Vagina (tissue), 2 donors: ENCODE measurements at places on chromosomes 11 and 22. TPM values are rescaled to one million over a fixed set of nuclear protein-coding genes. Genes with fewer than 3 reads are reported as not detected.

DNA sequence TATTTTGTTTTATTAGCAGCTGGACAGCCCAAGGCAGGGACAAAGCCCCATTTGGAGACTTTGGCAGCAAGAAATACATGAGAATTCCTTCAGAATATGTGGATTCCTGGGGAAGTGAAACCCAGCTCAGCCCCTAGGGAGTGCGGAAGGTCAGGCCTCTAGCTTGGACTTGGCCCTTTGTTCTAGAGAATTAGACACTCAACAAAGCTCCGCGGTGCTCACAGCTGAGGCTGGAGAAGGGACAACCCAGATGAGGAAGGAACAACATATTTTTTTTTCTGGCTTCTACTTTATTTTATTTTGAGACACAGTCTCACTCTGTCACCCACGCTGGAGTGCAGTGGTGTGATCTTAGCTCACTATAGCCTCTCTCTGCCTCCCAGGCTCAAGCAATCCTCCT, 44.7 kb upstream of the SEPTIN5 start:
- no peak overlapping the region for H3K4me3 ChIP-seq
- DNase-seq, result no peak
- H3K27ac ChIP-seq, result no peak overlapping the region

DTX4 gene
- total RNA-seq, result 8.1 TPM

RAPSN gene
- total RNA-seq, result not detected

TTC36 gene
- total RNA-seq, result not detected

LRP5 gene
- 42.5 TPM for total RNA-seq

DNA sequence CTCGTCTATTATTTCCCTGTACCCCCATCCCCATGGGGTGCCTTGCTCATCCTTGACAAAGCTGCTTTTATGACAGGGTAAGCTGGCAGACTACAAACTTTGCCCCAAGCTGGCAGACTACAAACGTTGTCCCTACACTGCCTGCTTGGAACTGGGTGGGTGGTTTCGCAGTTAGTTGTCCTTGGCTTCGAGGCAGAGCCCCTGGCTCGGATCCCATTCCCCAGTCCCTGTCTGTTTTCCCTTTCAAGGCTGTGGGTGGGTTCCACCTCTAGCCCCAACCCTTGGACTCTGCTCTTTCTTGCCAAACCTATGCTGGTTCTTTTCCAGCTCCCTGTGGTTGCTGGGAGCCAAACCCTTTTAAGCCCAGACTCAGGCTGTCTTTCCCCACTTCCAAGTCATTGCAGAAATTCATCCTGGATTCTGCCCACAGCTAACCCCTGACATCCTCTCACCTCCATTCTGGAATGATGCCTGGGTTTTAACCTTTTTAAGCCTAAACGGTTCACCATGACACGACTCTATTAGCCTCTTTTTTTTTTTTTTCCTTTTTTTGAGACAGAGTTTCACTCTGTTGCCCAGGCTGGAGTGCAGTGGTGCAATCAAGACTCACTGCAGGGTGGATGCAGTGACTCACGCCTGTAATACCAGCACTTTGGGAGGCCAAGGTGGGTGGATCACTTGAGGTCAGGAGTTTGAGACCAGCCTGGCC, 9.2 kb upstream of the RBM14 start:
- H3K4me3 ChIP-seq, result no peak overlapping the region
- H3K36me3 ChIP-seq, result peaks cover 8% of the 10 kb centered on the region
- H3K27ac ChIP-seq, result peak overlapping the region; percentile 43

SPI1 gene
- total RNA-seq, result 15.5 TPM

SPTY2D1 gene
- 23.8 TPM for total RNA-seq

DNA sequence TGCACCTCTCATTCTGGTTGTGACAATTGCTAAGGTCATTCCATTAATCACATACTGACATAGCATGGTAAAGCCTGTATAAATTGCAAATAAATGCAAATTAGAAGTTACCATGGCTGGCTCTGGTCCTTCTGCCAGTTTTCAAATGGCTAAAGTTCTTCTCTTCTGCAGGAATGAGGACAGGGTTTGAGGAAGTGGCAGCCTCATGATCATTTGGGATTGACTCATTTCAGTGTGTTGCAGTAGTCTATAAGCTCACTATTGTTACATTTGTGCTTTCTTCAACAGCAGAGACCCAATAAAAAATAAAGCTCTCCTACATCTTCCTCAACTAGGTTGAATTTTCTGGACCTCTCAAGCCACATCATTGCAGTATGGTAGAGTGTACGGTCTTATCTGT, 60.3 kb downstream of the NECTIN1 start:
- H3K27me3 ChIP-seq, result no peaks in the 10 kb centered on the region
- H3K4me1 ChIP-seq, result peaks cover 39% of the 10 kb centered on the region
- H3K4me3 ChIP-seq, result no peak overlapping the region
- no peaks in the 10 kb centered on the region for H3K36me3 ChIP-seq

MRGPRG gene
- total RNA-seq, result not detected

DNA sequence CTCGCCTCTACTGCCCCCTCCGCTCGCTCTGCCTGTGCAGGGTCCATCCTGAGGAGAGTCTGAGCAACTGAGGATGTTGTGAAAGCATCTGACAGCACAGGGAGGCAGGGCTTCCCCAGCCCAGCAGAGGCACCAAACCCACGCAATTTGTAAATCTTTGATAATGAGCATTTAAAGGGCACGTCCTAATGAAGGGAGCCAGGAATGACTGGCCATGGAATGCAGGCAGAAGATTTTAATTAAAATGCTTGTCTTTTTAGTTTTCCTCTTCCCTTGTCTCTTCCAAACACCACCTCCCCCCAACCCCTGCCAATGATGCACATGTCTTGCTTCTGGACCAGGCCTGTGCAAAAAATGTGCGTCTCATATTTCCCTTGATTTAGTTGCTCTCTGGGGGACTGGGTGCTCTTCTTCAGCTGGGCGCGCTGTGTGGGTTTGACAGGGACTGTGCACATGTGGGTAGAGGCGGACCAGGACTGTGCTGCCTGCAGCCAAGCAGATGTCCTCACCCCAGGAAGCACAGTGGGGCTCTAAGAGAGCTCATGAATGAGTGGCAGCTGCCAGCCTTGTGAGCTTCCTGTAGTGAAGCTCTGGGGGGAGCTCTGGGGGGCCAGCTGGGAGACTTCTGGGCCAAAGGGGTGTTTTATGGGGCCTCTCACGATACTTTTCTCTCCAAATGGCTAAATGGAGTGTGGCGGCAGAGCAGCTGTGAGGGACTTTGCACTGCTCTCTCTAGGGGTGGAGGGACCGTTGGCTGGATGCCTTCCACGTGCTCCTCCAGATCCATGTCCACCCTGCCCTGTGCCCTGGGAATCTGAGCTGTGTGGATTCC, 273.5 kb downstream of the ST3GAL4 start:
- DNase-seq, result no peak
- H3K36me3 ChIP-seq, result no peaks in the 10 kb centered on the region
- no peak overlapping the region for H3K4me3 ChIP-seq
- H3K27ac ChIP-seq, result no peak overlapping the region

TREH gene
- total RNA-seq, result 0.25 TPM

GLB1L2 gene
- total RNA-seq, result 2.0 TPM

DEUP1 gene
- not detected for total RNA-seq

DNA sequence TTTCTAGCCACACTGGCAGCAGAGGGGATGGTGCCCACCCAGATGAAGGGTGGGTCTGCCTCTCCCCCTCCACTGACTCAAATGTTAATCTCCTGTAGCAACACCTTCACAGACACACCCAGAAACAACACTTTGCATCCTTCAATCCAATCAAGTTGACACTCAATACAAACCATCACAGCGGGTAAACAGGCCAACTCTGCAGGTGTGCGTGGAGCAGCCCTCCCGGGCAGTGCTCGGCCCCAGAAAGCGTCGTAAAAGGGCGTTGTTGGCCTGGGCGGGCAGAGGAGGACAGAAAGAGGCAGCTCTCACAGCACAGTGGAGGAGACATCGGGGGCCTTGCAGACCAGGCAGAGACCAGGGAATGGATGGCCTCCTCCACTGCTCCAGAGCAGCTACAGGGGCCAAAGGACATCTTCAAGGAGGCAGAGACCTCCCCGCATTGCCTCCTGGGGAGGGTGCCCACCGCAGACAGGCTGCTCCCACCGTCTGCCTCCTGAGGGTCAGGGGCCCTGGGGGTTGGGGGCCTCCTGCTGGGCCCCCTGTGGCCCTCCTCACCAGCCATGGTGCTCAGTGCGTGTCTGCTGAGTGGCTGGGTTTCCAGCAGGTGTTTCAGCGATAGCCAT, 56.1 kb upstream of the FADD start:
- no peak for DNase-seq
- H3K27ac ChIP-seq, result no peak overlapping the region
- H3K27me3 ChIP-seq, result no peaks in the 10 kb centered on the region

DNA sequence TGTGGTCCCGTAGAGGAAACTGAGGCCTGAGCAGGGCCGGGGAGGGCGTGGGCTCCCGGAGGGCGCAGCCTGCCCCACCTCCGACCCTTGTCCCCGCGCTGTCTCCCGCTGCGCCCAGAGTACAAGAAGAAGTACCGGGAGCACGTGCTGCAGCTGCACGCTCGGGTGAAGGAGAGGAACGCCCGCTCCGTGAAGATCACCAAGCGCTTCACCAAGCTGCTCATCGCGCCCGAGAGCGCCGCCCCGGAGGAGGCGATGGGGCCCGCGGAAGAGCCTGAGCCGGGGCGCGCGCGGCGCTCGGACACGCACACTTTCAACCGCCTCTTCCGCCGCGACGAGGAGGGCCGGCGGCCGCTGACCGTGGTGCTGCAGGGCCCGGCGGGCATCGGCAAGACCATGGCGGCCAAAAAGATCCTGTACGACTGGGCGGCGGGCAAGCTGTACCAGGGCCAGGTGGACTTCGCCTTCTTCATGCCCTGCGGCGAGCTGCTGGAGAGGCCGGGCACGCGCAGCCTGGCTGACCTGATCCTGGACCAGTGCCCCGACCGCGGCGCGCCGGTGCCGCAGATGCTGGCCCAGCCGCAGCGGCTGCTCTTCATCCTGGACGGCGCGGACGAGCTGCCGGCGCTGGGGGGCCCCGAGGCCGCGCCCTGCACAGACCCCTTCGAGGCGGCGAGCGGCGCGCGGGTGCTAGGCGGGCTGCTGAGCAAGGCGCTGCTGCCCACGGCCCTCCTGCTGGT, 1.9 kb downstream of the NLRP6 start:
- no peak overlapping the region for H3K27ac ChIP-seq
- H3K4me1 ChIP-seq, result peaks cover 21% of the 10 kb centered on the region
- DNase-seq, result no peak
- H3K36me3 ChIP-seq, result no peaks in the 10 kb centered on the region
- H3K27me3 ChIP-seq, result peaks cover 29% of the 10 kb centered on the region

DNA sequence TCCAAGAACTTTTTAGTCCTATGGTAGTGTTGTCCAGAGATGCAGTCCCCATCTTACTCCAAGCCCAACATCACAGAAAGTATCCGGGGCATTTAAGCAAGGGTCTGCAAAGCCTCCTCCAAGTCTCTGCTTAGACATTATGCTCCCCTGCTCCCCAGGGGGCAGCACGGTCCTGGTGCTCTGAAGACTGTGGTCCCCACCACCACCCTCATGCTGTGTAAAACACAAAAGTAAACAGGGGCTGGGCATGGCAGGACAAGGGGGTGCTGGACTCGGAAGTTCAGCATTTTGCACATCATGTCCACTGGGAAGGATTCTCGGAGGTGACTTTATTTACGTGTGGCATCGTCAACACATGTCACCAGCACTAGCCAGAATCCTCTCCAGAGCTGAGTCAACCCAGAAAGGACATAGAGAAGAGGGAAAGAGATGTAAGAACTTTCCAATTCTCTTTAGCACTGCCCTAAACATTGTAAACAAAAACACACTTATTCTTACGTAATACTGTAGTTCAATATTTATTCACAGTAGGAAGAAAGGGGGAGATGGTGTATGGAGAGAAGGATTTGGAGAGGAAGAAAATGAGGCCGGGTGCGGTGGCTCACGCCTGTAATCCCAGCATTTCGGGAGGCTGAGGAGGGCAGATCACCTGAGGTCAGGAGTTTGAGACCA, 37.7 kb downstream of the TCIRG1 start:
- H3K4me1 ChIP-seq, result no peaks in the 10 kb centered on the region
- peaks cover 4% of the 10 kb centered on the region for H3K36me3 ChIP-seq
- no peak for DNase-seq
- H3K27me3 ChIP-seq, result no peaks in the 10 kb centered on the region

APIP gene
- 14.7 TPM for total RNA-seq

- no peak for DNase-seq
- peaks cover 12% of the 10 kb centered on the region for H3K4me1 ChIP-seq
- H3K27me3 ChIP-seq, result no peaks in the 10 kb centered on the region
- no peak overlapping the region for H3K4me3 ChIP-seq
Observed at GRCh38 chr11:68020575-68020974, 9.9 kb upstream of the NDUFS8 start.

GRCh38 chr22:49525801-49526535, 301.7 kb downstream of the BRD1 start:
- DNase-seq, result no peak
- no peak overlapping the region for H3K4me3 ChIP-seq
- H3K36me3 ChIP-seq, result no peaks in the 10 kb centered on the region
- no peaks in the 10 kb centered on the region for H3K4me1 ChIP-seq
- no peak overlapping the region for H3K27ac ChIP-seq

TCN2 gene
- 20.4 TPM for total RNA-seq

- H3K27me3 ChIP-seq, result no peaks in the 10 kb centered on the region
- no peak overlapping the region for H3K4me3 ChIP-seq
- H3K36me3 ChIP-seq, result no peaks in the 10 kb centered on the region
- H3K4me1 ChIP-seq, result peaks cover 83% of the 10 kb centered on the region
- DNase-seq, result no peak
- peak overlapping the region; percentile 82 for H3K27ac ChIP-seq
Observed at GRCh38 chr11:67368621-67369020, 4.8 kb downstream of the CLCF1 start.

DNA sequence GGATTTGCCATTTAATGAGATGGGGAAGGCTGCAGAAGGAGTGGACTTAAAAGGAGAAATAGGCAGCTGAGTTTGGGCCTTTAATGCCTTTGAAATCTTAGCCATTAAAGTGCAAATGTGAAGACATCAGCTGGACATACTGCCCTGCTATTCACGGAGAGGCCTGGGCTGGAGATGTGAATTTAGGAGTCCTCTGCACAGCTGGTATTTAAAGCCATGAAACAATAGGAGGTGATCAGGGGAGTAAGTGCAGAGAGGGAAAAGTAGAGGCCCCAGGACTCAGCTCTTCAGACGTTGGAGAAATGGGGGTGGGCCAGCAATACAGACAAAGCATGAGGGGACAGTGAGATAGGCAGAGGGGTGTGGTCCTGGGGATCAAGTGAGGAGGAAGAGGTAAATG, 16.6 kb downstream of the SLC3A2 start:
- DNase-seq, result no peak
- H3K27me3 ChIP-seq, result no peaks in the 10 kb centered on the region
- H3K4me1 ChIP-seq, result no peaks in the 10 kb centered on the region
- H3K4me3 ChIP-seq, result no peak overlapping the region

- DNase-seq, result no peak
- peaks cover 8% of the 10 kb centered on the region for H3K4me1 ChIP-seq
- peak overlapping the region; percentile 3 for H3K27ac ChIP-seq
- H3K27me3 ChIP-seq, result no peaks in the 10 kb centered on the region
- no peak overlapping the region for H3K4me3 ChIP-seq
- no peaks in the 10 kb centered on the region for H3K36me3 ChIP-seq
Observed at GRCh38 chr11:4459500-4459899, 10.4 kb downstream of the OR52K2 start.

DNA sequence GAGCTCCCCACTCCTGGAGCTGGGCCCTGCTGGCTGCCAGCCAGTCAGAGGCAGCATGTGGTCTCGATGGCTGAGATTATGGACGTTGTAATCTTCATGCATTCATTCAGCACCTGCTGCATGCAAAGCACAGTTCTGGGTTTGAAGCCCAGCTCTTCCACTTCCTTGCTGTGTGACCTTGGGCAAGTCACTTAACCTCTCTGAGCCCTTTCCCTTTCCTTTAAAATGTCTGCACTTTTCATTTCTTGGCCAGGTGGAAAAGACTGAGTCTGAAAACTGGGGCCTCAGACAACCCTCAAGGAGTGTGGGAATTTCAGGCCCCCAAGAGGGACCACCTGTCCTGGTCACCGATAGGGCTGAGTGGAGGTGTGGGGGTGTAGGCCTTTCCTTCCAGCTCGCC, 24.6 kb upstream of the MYEOV start:
- H3K36me3 ChIP-seq, result no peaks in the 10 kb centered on the region
- H3K4me3 ChIP-seq, result no peak overlapping the region
- H3K27ac ChIP-seq, result no peak overlapping the region
- H3K27me3 ChIP-seq, result no peaks in the 10 kb centered on the region
- DNase-seq, result no peak
- peaks cover 8% of the 10 kb centered on the region for H3K4me1 ChIP-seq
